Upper lobe of left lung (tissue), 6 donors: ENCODE measurements at places on chromosomes 16 and 17.

DNA sequence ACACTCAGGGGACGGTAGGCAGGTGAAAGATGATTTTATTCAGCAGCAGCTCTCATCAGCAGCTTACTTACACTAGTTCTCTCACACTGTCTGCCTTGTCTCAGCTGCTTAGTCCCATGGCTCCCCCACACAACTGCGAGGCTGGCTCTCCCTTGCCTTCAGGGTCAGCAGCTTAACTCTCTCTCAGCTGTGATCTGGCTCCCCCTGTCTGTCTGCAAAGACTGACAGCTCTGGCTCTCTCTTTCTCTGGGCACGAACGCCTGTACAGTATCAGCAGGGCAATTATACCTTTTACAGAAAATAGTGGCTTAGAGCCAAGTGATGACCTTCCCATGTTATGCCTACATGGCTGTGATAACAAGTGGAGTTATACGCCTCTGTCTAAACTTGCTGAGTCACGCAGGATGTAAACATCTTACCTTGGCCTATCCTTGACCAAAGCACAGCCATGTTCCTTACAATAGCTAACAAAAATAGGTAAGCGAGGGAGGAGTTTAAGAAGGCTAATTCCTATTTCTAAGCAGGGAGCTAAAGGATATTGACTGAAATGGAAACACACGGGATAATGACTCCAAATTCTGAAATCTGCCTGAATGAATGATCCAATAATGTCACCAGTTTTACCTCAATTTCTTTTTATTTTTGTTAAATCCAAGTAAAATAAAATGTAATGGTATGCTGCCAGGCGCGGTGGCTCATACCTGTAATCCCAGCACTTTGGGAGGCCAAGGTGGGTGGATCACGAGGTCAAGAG is 1.1 kb upstream of the NDUFAB1 start:
- DNase-seq = no peak

- DNase-seq = no peak
Measured at GRCh38 chr16:21614896-21615295, 15.5 kb downstream of the METTL9 start.

GRCh38 chr17:322006-322780 is 30.4 kb downstream of the RPH3AL start:
- no peak for DNase-seq

DNA sequence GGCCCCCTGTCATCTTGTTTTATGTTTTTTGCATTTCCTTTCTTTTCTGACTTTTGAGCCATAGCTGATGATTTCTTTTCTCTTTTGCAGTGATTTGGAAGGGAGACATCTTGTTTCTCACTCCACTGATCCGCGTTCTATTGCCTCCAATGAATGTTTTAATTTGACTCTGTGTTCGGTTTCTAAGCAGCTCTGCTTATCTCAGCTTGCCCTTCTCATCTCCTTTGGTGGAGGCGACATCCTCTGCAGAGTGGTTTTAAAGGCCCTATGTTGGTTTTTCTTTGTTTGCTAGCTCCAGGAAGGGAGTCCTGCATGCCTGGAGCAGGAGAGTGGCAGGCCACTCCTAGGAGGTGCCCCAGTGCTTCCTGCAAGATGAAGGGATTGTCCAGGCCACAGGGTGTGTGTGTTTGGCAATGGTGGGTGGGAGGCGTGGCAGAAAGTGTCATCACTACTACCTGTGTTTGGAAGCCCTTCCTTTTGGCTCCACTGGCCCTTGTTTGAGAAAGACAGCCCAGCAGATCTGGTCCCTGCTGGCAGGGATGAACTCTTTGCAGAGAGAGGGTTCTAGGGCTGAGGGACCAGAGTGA is 13.6 kb downstream of the SMPD3 start:
- DNase-seq = no peak

DNA sequence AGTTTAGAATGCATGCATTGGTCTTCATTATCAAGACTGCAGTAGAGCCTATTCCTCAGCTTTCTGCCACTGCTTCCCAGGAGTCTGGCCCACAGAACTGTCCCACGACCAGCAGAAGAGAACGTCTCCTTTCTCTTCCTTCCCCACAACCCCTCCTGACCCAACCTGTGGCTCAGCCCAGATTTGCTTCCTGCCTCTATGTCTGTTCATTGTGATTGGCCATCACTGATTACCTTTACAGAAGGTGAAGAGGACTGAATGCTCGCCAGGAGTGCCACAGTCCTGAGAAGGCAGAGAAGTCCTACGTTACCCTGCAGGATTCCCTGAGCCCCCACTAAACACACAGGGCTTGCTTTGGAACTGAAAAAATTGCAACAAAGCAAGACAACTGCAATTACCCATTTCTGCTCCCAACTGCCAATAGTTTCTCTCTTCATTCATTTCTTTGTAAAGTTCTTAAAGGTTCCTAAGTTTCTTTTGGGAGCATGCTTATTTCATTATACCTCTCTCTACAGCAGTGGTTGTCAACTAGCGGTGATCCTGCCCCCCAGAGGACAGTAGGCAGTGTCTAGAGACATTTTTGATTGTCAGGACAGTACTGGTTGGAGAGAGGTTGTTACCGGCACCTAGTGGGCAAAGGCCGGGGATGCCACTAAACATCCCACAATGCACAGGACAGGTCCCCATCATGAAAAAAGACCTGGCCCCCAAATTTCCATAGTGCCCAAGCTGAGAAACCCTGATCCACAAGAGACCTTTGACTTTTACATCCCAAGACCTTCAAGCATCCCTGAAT is 4.5 kb upstream of the NAT9 start:
- DNase-seq = no peak

GRCh38 chr17:40190197-40191021 is 13.1 kb downstream of the RAPGEFL1 start:
- no peak for DNase-seq
